ENCODE measurements at places on chromosomes 1 and 21.
A peak's percentile ranks its signal among the peaks of the same experiment; 100 is the strongest.

GRCh38 chr1:167430849-167431242 lies 87.5 kb downstream of the CD247 start:
- DNase-seq, result no peak

DNA sequence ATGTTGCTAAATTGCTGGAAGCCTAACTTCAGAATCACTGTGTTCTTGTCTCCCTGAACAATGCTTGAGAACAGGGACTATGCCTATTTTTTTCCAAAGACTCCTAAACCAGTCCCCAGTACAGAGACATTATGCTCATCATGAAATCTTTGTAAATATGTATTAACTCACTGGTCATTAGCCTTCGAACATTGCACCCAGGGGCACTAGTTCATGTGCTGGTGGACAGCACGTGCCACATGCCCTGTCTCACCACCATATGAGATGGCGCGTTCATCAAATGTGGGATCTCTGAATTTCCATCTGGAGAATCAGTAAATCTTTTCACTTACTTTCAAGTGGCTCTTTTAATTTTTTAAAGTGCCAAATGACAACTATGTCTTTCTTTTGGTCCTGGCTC lies 11.0 kb upstream of the ATP1A1 start:
- DNase-seq, result no peak

- DNase-seq, result no peak
Observed at GRCh38 chr1:21066356-21067012, 110.2 kb downstream of the EIF4G3 start.

DNA sequence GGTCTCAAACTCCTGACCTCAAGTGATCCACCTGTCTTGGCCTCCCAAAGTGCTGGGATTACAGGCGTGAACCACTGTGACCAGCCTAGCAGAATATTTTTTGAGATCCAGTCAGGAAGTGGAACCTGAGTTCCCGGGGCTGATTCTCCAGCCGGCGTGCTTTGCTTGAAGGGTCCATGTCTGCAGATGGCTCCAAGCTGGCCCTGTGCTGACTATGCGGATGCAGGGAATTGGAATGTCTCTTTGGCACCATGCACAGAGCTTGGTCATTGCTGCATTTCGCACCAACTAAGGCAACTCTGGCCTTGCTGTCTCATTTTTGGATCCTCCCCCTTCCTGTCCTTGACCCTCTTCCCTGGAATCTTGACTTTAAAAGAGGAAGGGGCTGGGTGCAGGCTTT lies 28.1 kb downstream of the ARHGEF10L start:
- no peak for DNase-seq

DNA sequence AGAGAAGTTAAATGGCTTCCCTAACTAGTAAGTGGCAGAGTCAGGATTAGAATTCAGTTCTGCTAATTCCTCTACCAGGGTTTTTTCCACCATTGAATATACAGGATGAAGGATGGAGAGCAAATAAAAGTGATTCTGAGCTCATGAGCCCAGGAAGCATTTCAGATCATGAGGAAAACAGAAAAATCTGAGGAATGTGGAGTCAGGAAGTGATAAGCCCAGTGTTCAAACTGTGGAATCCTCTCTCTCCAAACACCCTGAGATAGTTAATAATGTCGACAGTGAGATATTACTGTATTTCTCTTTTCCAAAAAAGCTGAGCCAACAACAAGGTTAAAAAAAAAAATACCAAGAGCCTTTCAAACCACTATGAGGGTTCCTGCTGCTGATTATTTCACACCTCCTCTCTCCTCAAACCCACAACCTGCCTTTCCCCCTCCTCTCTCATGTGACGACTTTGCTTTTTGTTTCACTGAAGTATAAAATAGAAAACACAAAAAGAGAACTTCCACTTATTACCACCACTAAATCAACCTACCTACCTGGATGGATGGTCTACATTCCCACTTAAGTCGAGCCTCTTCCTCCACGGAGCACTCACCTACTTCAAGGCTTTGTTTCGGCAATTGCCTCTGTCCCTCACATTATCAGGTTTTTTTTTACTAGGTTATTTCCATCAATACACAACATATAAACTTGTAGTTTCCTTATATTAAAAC lies 8.9 kb downstream of the SLAMF1 start:
- DNase-seq, result no peak

DNA sequence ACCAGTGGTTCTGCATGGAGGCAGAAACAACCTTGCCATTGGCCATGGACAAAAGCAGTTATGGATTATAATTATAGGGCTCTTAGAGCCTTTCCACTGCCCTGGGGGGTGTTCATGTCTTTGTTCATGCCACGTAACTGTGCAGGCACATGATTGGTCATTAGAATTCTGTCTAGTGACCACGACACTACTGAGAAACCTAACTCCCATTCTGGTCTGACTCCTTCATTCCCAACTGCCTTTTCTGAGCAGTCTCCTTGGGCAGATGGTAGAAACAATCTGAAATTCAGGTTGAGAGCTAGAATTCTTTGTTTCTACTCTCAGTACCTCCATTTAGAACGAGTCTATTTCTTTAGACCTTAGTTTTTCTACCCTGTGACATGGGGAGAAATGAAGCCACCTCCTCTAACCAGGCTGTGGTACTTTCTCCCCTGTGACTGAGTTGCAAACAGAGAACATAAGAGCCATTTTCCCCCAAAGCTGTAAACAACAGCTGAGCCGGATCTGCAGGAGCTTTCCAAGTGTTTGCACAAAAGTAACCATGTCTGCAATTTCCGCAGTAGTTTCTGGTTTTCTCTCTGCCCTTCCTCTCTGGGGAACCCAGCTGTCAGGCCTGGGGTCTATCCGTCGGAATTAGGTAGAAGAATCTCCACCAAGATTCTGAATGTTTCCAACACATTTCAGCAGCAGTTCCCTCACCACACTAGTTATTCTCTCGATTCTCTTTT lies 37.7 kb upstream of the IPO9 start:
- peak; percentile 63 for DNase-seq

GRCh38 chr1:226662642-226663326 lies 76.3 kb downstream of the ITPKB start:
- DNase-seq, result peak; percentile 63

- no peak for DNase-seq
Observed at GRCh38 chr1:175062339-175062738, 5.3 kb upstream of the TNN start.

GRCh38 chr1:41681331-41682098 lies 197.0 kb upstream of the EDN2 start:
- DNase-seq, result no peak

DNA sequence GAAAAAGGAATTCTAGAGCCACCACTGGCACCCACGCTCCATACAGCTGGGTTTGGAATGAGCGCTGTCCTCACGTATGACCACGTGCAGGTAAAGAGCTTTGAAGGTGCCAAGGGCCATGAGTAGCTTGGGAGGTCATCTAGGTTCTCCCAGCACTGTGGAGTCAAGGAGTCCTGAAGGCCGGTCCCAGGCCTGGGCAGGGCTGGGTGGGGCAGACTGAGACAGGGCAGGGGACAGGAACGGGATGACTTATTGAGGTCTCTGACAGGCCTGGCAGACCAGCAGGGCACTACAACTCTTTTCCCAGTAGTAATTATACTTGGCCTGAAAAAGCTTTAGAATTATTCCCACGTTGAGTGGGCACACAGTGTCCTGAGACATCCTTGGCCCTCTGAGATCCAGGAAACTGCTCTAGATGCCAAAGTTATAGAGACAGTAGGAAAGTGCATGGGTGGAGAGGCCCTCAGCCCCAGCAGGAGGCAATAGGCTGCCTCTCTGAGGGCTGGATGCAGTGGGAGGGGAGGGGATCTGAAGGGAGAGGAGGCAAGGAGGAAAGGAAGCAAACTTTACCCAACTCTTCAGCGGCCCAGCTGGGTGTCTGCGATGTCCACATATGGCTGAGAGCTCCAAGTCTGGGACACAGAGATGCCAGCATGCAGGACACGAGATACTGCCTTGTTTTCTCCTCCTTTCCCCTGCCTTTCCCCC lies 1.8 kb upstream of the CDA start:
- DNase-seq, result no peak

- no peak for DNase-seq
Observed at GRCh38 chr21:31198575-31198974, 145.5 kb downstream of the TIAM1 start.

DNA sequence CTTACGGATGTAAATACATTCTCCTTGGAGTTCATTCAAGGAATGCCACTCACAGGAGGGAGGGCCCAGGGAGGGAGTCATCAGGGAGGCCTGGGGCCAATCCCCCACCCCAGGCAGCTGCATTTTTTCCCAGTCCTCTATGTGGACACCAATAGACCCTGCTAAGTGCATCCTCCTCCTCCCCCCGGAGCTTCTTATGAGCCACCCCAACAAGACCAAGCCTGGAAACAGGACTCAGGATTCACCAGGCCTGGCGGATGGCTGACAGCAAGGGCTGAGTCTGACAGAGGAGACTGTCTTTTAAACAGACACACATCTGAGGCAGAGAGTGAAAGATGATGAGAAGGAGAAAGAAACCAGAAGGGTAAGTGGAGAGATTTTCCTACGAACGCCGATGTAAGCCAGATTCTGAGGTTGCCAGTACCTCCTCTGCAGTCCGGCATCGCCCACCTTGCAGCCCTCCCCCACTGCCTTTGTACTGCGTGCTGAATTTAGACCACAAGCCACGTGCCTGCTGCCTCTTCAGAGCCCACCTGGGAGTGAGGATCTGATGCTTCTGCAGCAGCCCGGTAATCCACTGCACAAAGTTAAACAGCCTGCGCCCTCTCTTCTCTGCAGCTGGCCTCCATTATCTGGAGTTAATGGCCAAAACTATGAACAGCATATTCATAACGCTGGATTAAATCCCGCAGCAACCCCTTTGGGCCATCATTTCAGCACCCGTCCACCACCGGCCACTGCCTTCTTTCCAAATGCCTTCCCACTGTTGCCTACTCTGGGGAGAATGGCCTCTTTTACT lies 17.6 kb upstream of the SFPQ start:
- DNase-seq, result no peak

GRCh38 chr1:245382981-245383380 lies 228.2 kb downstream of the KIF26B start:
- no peak for DNase-seq

DNA sequence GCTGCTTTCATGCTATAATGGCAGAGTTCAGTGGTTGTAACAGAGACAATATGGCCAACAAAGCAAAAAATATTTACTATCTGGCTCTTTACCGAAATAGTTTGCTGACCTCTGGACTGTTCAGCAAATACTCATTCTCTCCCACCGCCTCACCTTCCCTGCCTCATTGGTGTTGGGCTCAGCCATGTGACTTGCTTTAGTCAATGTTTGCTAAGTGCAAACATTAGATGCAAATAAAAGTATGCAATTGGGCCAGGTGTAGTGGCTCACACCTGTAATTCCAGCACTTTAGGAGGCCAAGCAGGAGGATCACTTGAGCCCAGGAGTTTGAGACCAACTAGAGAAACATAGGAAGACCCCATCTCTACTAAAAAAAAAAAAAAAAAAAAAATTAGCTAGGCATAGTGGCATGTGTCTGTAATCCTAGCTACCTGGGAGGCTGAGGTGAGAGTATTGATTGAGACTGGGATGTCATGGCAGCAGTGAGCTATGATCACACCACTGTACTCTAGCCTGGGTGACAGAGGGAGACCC lies 55.1 kb downstream of the RPL5 start:
- no peak for DNase-seq

DNA sequence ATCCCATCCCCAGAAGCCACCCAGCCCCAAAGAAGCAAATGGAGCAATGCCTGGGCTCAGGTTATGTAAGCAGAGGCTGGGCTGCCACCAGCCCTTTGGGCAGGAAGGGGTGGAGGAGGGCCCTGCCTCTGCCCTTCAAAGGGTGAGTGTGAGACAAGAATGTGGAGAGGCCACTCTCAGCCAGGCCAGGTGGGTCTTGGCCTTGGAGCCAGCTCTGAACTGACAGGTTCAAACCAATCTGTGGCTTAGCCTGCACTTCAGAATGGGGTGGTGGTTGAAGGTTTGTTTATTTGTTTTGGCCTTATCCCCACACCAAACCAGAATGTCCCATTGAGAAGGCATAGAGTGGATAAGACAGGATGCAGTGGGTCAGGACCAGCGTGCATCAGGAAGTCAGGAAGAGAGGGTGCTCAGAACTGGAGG lies 29.8 kb downstream of the C1orf116 start:
- DNase-seq, result no peak

GRCh38 chr1:175154629-175155472 lies 37.7 kb downstream of the KIAA0040 start:
- DNase-seq, result peak; percentile 8

DNA sequence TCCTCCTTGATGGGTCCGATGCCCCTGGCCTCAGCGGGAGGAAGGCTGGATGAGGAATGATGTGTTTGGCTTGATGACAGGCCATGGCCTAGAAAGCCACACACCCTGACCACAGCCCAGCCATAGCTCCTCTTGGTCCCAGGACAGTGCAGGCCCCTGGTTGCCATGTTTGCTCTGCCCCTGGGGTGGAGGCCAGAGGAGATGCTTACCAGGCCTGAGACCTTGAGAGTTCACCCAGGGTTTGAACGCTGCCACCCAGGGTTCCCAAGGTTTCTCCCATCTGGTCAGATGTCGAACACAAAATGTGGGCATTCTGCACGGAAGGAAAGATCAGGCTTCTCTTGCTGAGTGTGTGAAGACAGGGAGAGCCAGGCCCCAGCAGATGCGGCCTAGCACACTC lies 2.6 kb downstream of the C1orf226 start:
- DNase-seq, result no peak

DNA sequence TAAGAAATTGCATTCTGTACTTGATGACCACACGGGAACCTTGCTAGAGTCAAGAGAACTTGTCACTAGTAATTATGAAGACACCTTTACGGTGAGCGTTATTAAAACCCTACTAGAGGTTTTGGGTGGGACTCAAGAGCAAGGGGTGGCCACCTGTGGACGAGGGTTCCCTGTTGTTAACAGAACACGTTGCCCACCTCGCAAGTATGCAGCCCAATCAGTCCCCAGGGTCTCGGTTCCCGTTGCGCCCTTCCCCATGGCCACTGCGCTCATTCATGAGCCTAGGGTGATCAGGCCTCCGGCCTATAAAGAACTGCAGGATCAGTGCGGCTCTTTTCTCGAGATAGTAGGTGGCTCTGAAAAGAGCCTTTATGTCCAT lies 30.2 kb upstream of the RNF187 start:
- no peak for DNase-seq

DNA sequence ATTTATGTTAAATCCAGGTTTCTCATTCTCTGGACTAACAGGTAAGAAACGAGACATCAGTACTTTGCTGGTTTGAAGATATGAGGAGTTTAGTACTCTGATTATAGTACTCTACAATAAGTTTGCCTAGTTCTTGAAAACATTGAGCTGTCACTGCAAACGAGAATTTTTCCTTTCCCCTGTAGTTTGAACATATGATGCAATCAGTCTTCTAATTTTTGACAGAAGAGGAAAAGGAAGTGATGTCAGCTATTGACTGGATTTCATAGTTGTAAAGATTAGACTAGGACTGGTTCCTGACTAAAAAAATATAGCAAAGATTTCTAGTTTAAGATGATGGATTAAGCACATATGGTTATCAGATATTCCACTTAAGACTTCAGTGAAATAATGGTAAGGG lies 461.9 kb downstream of the LRRIQ3 start:
- no peak for DNase-seq

DNA sequence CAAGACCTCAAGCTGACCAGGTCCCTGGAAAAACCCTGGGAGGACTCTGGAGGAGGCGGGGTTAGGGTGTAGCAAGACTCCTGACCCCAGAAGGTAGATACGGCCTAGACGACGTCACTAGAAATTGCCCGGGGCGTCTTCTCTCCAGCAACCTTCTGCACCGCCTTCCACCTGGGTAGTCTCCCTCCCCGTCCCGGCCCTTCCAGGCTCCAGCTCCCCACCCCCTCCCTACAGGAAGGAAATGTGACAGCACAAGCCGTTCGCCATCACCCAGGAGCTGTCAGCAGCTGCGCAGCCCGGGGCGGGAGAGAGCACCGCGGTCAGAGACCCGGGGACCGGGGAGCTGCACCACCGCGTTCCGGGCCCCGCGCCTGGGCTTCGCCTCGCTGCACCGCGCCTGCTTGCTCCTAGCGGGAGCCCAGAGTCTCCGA lies 20.0 kb downstream of the SERTAD4 start:
- no peak for DNase-seq

All from C1 segment of cervical spinal cord (tissue), 14 donors.